ENCODE measurements at places on chromosomes 1 and 21.

- no peak for DNase-seq
Measured at GRCh38 chr1:204464187-204464631, 30.4 kb downstream of the PIK3C2B start.

DNA sequence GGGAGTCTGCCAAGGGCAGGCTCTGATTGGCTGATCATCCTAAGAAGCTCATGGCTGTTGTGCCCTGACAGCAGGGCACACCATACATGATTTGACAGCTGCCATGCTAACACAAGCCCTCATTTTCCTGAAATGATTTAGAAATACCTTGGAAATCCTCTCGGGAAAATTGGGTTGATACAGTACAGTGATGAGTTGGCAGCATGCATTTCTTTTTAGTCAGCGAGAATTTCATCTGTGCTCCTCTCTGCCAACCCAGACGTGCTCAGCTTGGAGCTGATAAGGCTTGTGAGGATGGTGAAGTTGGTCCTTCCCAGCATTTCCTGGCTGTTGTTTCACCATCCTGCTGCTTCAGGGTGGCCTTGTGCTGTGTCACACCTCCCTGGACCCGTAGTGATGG, 22.6 kb upstream of the KCNQ4 start:
- no peak for DNase-seq

DNA sequence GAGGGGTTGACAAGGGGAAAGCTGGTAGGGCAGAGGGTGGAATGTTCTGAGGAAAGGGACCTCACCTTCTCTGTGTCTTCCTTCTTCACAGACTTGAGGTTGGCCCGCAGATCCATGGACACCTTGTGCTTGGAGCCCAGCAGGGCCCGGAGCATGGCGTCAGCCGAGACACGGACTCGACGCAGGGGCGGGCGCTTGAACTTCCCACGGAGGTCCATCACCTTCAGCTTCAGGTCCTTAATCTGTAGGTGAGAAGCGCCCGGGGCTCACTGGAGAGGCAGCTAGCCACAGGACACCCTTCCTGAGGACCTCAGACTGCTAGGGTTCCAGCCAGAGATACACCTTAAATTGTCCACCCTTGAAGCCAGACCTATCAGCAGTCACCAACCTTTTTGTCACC, 10.2 kb downstream of the TNNI1 start:
- DNase-seq: no peak

DNA sequence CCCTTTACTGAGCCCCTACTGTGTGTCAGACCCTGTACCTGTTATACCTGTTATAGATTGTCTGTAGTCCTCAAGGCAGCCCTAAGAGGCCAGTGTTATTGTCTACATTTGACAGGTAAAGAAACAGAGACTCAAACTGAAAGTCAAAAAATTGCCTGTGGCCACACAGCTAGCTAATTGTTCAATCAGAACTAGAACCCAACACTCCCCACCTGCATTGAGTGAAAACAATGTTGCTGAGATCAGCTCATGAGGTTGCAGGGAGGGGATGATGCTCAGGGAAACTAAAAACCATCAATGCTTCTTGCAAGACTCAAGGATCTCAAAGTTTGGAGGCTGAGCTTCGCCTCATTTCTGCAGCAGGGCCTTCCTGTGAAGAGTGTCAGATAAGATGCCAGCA, 109.5 kb upstream of the LMO4 start:
- DNase-seq: no peak

GRCh38 chr1:153288634-153289275, 24.0 kb downstream of the PGLYRP3 start:
- DNase-seq: no peak

GRCh38 chr1:99490031-99490430, 155.9 kb upstream of the PALMD start:
- DNase-seq: no peak

GRCh38 chr1:41019353-41019745, 2.2 kb downstream of the SLFNL1 start:
- DNase-seq: no peak

GRCh38 chr1:83689921-83690868, 308.7 kb downstream of the TTLL7 start:
- no peak for DNase-seq

GRCh38 chr1:232951180-232951579, 769 bp downstream of the NTPCR start:
- DNase-seq: no peak

DNA sequence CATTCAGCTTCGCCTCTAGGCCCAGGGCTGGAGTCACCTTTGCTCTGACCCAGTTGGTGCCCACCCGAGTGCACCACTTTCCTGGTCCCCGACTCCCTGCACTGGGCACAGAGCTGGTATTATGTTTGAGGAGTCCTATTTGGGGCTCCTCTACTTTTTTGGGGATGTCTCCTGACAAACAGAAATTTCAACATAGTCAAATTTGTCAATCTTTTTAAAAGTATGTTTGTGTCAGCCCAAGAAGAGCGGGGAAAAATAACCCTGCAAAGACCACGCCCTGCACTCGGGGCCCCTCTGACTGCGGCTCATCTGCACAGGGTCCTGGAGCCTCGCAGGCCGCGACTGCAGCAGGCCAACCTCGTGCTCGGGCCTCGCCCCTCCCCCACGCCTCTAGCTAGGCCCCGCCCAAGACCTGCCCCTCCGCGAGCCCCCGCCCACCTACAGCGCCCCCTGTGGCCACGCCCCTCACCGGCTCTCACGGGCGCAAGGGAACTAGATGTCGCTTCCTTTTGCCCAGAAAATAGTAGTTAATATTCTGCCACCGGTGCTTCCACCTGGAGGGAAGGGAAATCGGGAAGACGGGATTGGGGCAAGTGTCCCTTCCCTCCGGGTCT, 11.4 kb downstream of the FAM229A start:
- peak; percentile 80 for DNase-seq

DNA sequence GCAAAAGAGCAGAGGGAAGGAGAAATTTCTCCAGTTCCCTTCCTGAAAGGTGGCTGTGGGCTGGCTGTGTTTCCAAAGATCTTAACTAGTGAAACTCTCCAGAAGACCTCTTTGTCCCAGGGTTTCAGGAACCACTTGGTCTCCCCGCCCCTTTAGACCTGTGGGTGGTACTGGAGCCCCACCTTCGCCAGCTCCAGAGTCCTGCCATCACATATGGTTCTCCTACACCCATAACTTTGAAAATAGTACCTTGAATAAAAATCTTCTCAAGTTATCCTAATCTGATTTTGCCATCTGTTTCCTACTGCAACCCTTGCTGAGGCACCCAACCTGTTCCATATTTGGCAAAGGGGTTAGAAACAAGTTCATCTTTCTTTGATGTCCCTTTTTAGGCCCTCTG, 303.9 kb downstream of the SEC16B start:
- DNase-seq: no peak

GRCh38 chr1:162056043-162056442, 13.4 kb upstream of the NOS1AP start:
- DNase-seq: peak; percentile 50

DNA sequence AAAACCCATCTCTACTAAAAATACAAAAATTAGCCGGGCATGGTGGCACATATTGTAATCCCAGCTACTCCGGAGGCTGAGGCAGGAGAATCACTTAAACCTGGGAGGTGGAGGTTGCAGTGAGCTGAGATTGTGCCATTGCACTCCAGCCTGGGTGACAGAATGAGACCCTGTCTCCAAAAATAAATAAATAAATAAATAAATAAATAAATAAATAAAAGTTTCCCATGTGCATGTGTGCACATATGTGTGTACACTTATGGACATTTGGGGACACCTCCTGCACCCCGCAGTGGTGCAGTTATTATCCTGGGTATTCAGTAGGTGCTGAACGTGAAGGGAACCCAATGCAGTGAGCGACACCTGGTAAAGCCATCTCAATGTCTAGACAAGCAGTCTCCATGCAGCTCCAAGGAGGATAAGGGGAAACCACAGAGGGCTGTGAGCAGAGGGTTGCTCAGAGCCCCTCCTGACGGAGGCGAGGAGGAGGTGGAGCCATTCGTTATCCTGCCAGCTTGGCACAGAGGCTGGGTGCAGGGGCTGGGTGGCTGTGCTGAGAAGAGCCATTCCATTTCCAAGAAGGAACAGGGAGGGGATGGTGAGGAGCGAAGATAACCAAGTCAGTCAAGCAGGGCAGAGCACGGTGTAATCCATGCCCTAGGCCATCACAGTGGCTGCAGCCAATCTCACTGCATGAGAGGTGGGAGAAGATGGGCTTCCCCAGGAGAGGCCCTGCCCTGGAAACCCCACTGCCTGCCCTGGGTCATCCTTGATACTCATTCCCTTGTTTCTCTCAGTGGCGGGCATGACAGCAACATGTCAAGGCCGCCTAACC, 25.6 kb downstream of the UBIAD1 start:
- no peak for DNase-seq

GRCh38 chr1:178133239-178133989, 39.5 kb downstream of the RASAL2 start:
- DNase-seq: no peak

- DNase-seq: peak; percentile 53
Measured at GRCh38 chr1:202625416-202626360, 84.6 kb downstream of the SYT2 start.

DNA sequence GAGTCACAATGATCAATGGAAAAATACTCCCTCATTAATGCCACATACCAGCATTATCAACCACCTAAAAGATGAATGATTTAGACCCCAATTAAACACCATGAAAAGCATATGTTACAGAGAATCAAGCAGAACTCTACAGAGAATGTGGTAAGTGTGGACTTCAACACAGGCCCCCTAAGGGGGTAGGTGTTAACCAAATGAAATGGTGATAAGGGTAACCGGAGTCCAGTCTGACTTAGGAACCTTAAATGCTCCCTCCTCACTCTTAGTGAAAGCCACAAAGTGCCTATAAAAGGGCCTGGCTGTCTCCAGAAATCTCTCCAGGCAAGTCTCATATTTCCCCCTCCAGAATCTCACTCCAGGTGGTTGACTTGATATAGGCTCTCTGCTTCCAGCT, 149.2 kb upstream of the FOXD3 start:
- DNase-seq: no peak

DNA sequence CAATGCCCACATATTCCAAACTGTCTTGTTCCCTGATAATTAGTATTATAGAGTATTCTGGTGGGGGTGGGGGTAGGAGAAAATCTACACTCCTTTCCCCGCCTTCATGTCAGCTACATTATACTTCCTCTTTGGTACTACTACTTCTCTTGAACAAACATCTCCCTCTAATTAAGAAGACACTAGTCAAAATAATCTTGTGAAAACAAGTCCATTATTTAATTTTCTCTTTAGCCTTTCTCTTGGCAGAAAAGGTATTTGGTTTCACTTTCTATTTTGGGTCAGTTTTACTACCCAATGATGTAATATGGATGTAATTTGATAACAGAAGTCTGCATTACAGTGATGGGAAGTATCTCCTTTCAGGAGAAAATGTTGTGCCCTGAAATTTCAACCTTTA, 22.5 kb downstream of the NTMT2 start:
- no peak for DNase-seq

DNA sequence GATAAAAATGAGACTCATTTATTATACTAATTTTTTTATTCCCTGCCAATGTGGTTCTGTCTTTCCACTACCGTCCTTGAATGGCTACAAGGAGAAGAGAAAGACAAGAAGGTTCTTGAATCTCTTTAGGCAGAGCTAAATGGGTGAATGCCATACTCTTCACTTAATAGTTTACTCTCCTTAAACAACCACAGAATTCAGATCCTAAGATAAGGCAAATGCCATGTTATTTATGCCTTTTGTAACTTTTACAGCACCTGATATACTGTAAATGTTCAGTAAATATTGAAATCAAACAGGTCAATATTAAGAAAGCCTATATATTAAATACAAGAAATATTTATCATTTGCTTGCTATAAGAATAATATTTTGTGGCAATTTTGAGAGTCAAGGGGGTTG, 58.4 kb downstream of the IGSF5 start:
- DNase-seq: no peak

- no peak for DNase-seq
Measured at GRCh38 chr1:28087614-28088167, 719 bp downstream of the EYA3 start.

- no peak for DNase-seq
Measured at GRCh38 chr21:31133243-31133830, 95.1 kb upstream of the KRTAP19-8 start.

DNA sequence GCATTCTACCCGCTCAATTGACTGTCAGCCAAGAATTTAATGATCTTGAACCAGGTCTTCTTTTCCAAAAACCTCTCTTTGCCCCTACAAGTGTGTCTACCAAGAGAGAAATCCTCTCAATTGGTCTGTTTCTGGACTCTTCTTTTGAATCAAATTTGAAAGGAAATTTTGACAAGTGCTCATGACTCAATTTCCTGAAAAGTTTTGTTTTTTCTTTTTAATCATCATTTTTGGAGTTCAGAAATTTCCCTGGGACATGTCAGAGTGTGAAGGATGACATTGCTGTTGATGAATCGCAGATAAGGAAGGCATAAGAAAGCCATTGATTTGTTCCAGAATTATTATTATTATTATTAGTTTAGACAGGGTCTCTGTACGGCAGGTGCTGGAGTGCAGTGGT, 88.2 kb upstream of the AKT3 start:
- no peak for DNase-seq

- DNase-seq: no peak
Measured at GRCh38 chr1:160226623-160227022, 21.4 kb downstream of the PEA15 start.

DNA sequence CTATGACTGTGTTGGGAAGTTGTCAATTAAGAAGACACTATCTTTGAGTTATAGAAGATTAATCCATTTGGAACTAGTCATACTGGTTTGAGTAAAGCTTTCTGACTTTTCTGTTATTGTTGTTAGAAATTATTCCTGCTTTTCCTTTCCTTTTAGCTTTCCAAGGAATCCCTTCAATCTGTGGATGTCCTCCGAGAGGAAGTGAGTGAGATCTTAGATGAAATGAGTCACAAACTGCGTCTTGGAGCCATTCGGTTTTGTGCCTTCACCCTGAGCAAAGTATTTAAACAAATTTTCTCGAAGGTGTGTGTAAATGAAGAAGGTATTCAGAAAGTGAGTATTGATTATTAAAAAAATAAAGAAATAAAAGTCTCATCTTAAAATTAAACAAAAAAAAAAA, 19.3 kb downstream of the GNPAT start:
- DNase-seq: no peak

- no peak for DNase-seq
Measured at GRCh38 chr1:7409278-7409677, 361.8 kb upstream of the VAMP3 start.

DNA sequence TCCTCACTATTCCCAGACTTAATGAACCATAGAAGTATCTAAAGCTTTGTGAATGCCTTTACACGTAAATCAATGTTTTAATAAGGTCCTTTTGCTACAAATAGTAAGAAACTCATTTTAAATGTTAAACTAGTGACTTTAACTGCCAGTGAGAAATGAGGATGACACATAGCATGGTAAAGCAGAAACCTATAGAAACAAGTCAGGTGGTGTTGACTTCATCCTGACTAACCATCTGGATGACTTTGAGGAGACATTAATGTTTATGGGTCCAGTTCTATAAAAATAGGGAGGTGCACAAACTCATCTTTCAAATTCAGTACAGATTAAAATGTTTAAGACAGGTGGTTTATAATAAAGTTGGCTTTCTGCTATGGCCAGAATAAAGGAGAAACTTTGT, 85.4 kb downstream of the COLGALT2 start:
- no peak for DNase-seq

GRCh38 chr1:162695687-162696086, 63.4 kb downstream of the DDR2 start:
- DNase-seq: no peak

Measured in activated naive CD4-positive, alpha-beta T cell treated with anti-CD3 and anti-CD28 coated beads, Interleukin-2, amount 50 U/mL, for 16 hours (primary cell).